IPS DF 6.9 (cell line): ENCODE measurements at places on chromosomes 11 and 22.

GRCh38 chr11:94472916-94473799, 20.5 kb downstream of the MRE11 start:
- DNase-seq = peak; percentile 5

DNA sequence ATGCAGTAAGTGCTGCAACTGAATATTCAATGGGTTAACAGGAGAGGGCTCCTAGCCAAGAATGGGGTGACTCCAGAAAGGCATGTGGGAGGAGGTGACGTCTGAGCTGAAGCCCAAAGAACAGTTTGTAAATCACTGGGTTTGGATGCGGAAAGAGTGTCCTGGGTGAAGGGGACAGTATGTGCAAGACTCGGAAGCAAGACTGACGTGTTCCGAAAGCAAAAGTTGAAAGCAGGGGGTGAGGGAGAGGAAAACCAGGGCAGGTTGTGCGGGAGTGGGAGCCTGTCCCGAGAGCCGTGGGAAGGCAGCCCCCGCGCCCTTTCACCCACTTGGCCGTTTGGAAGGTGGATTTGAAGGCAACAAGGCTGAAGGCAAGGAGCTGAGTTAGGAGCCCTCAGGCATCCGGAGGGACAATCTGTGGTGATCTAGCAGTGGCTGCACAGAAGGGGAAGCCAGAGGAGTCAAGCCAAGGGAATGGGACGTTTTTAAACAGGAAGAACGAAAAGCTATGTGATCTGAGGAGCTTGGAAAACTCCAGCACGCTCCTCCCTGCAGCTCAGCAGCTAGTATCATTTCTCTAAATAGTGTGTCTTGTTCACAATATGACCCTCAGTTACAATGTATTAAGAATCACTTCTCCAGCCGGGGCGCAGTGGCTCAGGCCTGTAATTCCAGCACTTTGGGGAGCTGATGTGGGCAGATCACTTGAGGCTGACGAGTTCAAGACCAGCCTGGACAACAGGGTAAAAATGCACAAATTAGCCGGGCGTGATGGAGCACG, 7.7 kb downstream of the SLC25A18 start:
- DNase-seq = no peak

GRCh38 chr11:62542750-62543567, 3.6 kb downstream of the AHNAK start:
- DNase-seq = no peak

- no peak for DNase-seq
These were observed 5.9 kb downstream of the TAB1 start for GRCh38 chr22:39405346-39406085.

DNA sequence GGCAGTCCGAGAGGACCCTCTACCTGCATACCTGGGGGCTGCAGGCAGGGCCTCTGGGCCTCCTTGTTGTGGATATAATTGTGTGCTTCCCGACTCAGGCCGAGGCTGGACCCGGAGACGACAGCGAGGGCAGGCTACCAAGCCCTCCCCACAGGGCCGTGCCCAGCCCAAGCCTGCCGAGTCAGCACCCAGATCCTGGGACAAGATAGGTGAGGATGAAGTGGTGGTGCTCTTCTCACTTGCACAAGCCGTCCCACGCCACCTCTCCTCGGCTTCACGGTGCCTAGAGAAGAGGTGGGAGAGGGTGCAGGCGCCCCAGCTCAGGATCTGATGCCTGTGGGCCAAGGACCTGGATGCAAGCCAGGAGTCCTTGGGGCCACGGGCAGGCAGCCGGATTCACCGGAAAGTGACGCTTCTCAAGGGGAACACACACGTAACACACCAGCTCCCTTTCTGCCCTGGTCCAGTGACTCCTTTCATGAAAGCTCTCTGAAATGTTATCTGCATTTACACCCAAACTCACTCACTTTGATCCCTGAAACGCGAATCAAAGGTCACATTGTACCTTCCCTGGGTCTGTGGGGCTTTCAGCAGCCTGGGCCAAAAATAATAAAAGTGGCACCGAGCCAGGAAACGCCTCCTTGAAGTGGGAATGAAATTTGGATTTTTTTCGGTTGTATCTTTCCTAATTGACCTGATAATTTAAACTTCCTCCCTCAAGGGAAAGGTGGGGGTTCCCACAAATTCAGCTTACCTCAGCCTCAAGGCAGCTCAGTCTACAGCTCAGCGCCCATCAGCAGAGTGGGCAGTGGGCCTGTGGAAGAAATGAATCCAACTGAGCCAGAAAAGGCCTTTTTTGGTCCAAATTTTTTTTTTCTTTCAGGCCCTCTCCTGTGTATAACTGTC, 1.1 kb upstream of the GNB1L start:
- no peak for DNase-seq

- no peak for DNase-seq
These were observed 30.5 kb downstream of the LRRC10B start for GRCh38 chr11:61539006-61539405.

GRCh38 chr11:134751766-134752165, 339.7 kb upstream of the B3GAT1 start:
- no peak for DNase-seq
